ENCODE measurements at places on chromosomes 5 and 9. TPM values are rescaled to one million over a fixed set of nuclear protein-coding genes. Genes with fewer than 3 reads are reported as not detected.

- no peak overlapping the region for H3K27ac ChIP-seq
- no peak for DNase-seq
- no peak overlapping the region for H3K4me3 ChIP-seq
- H3K27me3 ChIP-seq: peaks cover 73% of the 10 kb centered on the region
- peaks cover 11% of the 10 kb centered on the region for H3K4me1 ChIP-seq
- no peaks in the 10 kb centered on the region for H3K36me3 ChIP-seq
These were observed 27.4 kb downstream of the LHX2 start for GRCh38 chr9:124038790-124039633.

DNA sequence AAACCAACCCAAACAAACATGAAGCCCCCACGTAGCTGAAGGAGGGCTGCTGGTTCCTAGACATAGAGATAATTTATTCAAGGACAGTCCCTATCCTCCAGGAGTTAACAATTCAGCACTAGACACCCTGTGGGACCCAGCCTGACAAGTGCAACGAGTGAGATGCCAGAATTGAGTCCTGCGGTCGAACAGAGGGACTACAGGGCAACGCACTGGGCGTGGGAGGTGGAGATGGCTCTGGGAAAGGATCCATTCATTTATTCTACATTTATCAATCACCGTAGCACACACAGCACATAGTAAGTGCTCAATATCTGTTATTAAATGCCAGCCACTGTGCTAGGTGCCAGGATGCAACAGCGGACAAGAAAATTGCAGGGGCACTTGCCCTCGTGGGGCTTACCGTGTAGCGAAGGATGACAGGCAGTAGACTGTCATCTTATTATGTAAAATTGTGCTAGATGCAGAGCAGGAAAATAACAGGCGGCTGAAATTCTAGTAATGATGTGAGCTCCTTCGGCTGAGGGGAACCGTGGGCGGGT, 855 bp upstream of the ARHGAP26 start:
- no peak overlapping the region for H3K27ac ChIP-seq
- H3K4me1 ChIP-seq: peaks cover 17% of the 10 kb centered on the region
- H3K4me3 ChIP-seq: peak overlapping the region; percentile 89
- no peaks in the 10 kb centered on the region for H3K36me3 ChIP-seq

- peaks cover 8% of the 10 kb centered on the region for H3K4me1 ChIP-seq
- H3K36me3 ChIP-seq: no peaks in the 10 kb centered on the region
- H3K27me3 ChIP-seq: no peaks in the 10 kb centered on the region
These were observed 26.8 kb upstream of the STXBP1 start for GRCh38 chr9:127585161-127585819.

Gene VDAC1
- 305 TPM for polyA plus RNA-seq

Gene RELL2
- 11.1 TPM for polyA plus RNA-seq
